Esophagus mucosa (tissue), 1 donor: ENCODE measurements at places on chromosomes 2 and 18. TPM values are rescaled to one million over a fixed set of nuclear protein-coding genes. Genes with fewer than 3 reads are reported as not detected.
A peak's percentile ranks its signal among the peaks of the same experiment; 100 is the strongest.

GRCh38 chr2:107414376-107414775 lies 412.3 kb upstream of the RGPD4 start:
- ATAC-seq, result no peak

DNA sequence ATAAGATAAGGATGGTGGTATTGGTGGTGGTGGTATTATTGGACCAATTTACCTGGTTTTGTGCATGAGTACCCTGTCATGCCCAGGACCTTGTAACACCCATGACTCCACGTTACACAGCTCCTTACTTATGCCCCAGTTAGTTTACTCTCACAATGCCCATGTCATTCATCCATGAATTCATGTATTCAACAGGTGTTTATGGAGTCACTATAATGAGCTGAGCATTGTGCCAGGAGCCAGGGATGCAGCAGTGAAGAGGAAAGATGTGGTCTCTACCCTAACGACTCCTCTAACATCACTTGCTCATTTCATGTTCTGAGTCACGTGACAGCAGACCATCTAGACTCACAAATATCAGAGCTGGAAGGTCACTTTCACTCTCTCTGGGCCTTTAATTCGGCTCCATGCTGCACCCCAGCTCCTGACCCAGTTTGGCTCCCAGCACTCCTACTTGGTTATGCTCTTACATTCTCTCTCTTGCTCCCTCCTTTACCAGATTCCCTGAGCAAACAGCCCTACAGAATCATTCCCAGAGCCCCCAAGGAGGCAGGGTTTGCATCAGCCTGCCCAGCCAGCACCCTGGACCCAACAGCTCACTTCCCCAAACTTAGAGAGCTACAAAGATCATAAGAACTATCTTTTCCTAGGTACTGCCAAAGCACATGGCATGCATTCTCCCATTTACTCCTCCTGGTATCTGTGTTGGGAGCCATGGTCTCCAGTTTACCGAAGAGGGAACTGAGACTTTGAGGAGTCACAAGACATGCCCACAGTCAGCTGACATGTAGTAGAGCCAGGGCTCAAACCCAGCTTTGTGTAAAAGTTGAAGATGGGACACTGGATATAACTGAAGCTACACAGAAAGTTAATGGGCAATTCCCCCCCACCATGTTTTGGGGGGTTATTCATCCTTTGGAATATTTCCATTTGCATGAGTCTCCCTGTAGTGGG lies 449.9 kb downstream of the LRATD1 start:
- no peak for ATAC-seq

DNA sequence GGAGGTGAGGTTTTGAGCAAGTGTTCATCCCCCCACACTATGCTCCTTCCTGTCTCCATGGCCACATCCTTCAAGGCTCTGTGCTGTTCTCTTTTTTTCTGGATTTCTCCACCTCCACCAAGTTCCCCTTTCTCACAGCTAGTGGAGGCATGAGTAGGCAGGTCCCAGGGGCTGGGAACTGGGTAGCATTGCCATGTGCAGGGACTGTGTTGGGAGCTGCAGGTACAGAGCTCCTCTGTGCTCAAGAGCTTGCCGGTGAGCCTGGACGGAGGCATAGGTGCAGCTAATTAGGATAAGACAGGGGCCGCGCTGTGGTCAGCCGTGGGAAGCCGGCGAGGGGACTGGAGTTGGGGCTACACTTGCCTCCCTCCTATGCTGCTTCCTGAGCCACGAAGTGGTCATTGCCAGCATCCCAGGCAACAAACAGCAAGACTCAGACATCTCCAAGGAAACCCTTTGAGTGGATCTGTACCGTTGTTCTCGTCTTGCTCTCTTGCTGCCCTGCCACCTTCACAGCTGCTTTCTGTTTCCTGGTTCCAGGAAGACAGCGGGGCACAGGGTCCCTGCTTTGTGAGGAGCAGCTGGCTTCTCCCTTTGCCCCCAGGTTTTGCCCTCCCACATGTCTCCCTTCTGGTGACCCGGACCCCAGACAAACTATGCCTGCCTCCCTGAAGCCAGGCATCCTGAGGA lies 36.9 kb downstream of the ATOH8 start:
- no peak for ATAC-seq

DNA sequence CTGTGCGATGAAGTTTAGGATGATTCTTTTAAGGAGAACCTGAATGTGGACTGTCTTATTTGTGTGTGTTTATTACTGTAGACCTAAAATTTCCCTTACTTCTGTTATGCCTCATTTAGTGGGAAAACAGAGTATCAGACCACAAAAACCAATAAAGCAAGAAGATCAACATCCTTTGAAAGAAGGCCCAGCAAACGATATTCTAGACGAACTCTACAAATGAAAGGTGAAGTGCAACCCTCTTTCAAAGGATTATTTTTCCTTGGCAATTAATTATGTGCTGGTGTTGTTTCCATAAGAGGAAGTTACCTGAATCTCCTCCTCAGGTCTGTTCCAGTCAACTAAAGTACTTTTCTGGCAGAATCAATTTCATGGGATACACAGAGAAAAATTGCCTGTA lies 78.6 kb downstream of the EPB41L5 start:
- ATAC-seq, result no peak

- ATAC-seq, result no peak
Observed at GRCh38 chr18:76102626-76103025, 392.4 kb downstream of the ZNF516 start.

GRCh38 chr18:23832911-23833310 lies 143.7 kb downstream of the LAMA3 start:
- ATAC-seq, result no peak

DNA sequence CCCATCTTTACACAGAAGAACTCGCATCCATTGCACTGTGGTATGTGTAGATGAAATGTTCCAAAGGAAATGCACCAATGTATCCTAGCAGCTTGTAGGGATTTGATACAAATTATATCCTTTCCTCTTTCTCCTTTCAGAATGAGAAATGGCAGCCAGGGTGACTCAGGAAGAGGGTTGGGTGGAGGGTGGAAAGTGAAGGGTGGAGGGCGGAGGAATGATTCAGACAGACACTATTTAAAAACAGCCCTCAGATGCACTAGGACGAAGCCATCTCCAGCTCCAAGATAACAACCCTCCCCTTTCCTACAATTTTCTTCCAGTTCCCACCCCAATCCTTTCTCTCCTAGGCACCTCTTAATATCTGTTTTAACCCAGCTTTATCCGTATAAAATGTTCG lies 96.2 kb upstream of the STK39 start:
- peak; percentile 38 for ATAC-seq

GRCh38 chr18:35490894-35491699 lies 6.7 kb downstream of the INO80C start:
- peak; percentile 20 for ATAC-seq

GRCh38 chr2:121197369-121198091 lies 87.5 kb downstream of the TFCP2L1 start:
- ATAC-seq, result peak; percentile 93

GRCh38 chr2:197031803-197032202 lies 105.3 kb upstream of the PGAP1 start:
- ATAC-seq, result no peak

- peak; percentile 45 for ATAC-seq
Observed at GRCh38 chr2:190023860-190024259, 38.7 kb downstream of the MSTN start.

The C2orf81 gene
- total RNA-seq, result 0.56 TPM

The SALL3 gene
- total RNA-seq, result not detected

The RNF152 gene
- 7.7 TPM for total RNA-seq

The ALPI gene
- total RNA-seq, result not detected
